ENCODE measurements at places on chromosomes 16 and 17.

- no peak for DNase-seq
Measured at GRCh38 chr17:8122924-8123694, 797 bp downstream of the HES7 start.

- no peak for DNase-seq
Measured at GRCh38 chr16:25010542-25010941, 4.6 kb downstream of the ARHGAP17 start.

GRCh38 chr17:708132-708531 lies 6.5 kb downstream of the VPS53 start:
- no peak for DNase-seq

DNA sequence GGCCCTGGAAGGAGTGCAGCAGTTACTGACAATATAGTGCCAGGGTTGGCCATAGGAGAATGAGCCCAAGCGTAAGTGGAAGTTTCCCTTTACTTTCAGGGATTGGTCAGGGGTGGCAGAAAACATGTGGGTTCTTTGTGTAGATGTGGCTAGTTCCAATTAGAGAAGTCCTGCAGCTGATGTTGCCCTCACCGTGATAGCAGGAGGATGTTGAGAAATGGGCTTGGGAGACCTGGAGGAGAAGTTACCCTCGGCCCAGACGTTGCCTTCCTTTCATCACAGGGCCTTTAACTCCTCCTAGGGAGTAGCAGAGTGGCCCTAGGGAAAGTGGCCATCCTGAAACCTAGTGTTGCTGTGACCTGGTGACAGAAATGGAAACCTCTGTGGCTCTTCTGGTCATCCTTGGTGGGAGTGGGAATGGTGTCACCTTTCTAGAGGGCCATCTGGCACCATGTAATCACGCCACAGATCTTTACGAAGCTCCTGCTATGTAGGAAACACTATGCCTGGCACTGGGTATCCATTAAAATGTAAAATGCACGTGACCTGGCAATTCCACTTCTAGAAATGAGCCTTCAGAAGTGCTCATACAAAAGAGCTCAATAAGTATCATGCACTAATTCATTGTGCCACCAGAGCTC lies 6.7 kb downstream of the TMEM92 start:
- DNase-seq: no peak

- no peak for DNase-seq
Measured at GRCh38 chr16:58937661-58938060, 203.5 kb upstream of the GOT2 start.

GRCh38 chr17:44777394-44778348 lies 18.9 kb downstream of the ADAM11 start:
- no peak for DNase-seq

Measured in CD4-positive, alpha-beta T cell treated with Interleukin-6 at 100 ng/mL for 8 hours (primary cell).